ENCODE measurements at places on chromosomes 2 and 18. TPM values are rescaled to one million over a fixed set of nuclear protein-coding genes. Genes with fewer than 3 reads are reported as not detected.

GRCh38 chr2:3463944-3464343 is 55.4 kb downstream of the ADI1 start:
- DNase-seq = no peak

- no peak for DNase-seq
These were observed 58.8 kb upstream of the SIX2 start for GRCh38 chr2:45067859-45068570.

The SPC25 gene
- 21.1 TPM for total RNA-seq

The MARCHF4 gene
- 1.3 TPM for total RNA-seq

DNA sequence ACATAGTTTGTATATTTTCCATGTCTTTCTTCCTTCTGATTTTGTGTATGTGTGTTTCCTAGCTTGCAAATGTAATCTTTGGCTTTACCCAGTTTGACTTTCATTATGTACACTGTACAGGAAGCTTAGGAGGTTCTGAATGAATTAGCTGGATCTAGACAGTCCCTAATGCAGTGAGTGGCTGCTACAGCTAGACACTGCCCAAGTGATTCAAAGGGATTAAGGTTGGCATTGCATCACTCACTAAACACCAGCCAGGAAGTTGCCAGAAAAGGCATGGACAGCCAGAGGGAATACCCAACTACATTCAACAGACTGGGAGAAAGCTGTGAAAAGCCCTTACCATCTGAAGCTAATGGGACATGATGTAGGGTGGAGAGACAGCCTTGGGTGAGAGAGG is 316.0 kb upstream of the MEX3C start:
- no peak for DNase-seq

The OTOS gene
- not detected for total RNA-seq

DNA sequence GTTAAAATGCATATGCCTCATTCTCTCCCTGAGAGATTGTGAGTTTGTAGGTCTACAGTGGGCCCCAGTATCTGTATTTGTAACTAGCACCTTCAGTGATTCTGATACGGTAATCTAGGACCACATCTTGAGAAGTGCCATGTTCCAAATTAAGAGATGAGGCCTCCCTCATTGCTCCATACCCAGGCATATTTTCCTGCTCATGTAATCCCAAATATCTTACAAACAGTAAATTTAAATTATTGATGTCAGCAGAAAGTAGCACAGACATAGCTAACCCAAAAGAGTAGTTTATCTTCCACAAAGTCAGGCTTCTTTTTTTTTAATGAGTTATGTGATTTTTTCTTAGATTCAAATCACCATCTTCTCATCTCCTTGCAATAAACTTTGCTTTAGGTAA is 263.8 kb downstream of the SETBP1 start:
- DNase-seq = no peak

DNA sequence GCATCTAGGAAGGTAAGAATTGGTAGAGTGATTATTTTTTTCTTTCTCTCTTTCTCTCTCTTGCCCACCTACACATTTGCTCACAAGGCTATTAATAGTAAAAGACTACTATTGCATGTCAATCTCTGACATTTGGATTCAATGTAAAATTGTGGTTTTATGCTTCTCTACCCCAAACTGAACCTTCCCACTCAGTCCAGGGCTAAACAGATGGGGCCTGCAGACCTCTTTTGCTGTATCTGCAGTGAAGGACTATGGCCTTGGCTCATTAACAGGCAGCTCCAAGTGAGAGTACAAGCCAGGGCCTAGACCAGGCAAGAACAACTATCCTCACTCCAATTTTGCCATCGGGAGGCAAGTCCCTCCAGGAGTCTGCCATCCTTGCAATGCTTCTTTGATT is 68.3 kb upstream of the ARL4C start:
- DNase-seq = no peak

GRCh38 chr2:20103530-20103929 is 52.1 kb upstream of the LAPTM4A start:
- DNase-seq = no peak

The CIDEA gene
- not detected for total RNA-seq
